ENCODE measurements at places on chromosomes 1 and 21.

- no peak for DNase-seq
These were observed 51.0 kb downstream of the KCNK2 start for GRCh38 chr1:215133532-215133931.

DNA sequence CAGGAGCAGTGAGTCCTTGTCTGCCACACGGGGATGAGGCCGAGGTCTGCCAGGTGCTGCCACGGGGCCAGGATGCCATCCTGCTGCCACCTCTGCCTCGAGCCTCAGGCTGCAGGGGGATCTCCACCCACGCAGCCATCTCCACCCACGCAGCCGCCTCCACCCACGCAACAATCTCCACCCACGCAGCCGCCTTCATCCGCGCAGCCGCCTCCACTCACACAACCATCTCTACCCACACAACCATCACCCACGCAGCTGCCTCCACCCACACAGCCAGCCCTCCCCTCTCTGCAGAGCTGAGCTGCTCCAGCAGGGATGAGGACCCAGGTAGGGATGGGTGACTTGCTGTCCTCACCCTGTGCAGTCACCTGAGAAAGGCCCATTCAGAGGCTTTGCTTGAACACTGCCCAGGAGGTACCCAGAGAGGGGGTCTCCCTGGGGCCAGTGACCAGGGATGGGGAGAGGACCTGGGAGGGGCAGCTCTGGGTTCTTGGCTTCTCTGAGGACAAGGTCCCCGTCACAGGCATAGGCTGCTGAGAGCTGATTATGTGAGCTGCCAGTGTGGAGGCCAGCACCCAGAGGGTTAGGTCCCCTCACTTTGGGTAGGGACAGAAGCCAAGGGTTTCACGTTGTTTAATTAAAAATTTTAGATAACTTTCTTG is 46.6 kb upstream of the TTC34 start:
- no peak for DNase-seq

DNA sequence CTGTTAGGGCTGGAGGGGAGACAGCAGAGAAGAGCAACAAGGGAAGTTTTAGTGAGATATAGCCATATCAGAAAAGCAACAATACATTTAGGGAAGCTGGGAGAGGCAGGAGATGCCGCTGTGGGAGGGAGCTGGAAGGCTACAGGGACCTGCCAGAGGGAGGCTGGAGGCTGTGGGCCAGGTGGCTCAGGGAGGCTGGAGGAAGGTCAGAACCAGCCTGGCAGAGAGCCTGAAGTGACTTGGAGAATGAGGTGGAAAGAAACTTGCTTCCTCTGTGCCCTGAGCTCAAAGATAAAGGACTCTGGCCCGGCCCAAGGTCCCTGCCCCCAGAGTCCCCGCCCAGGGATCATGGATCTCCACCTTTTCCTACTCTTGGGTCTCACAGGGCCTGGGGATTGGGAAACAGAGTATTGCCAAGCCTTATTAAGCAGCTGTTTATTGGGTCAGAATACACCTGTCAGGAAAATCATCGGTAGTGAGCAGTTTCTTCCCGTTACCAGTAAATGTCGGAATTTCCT is 85.9 kb downstream of the KIF26B start:
- no peak for DNase-seq

- no peak for DNase-seq
These were observed 32.5 kb upstream of the SSX2IP start for GRCh38 chr1:84722794-84723193.

DNA sequence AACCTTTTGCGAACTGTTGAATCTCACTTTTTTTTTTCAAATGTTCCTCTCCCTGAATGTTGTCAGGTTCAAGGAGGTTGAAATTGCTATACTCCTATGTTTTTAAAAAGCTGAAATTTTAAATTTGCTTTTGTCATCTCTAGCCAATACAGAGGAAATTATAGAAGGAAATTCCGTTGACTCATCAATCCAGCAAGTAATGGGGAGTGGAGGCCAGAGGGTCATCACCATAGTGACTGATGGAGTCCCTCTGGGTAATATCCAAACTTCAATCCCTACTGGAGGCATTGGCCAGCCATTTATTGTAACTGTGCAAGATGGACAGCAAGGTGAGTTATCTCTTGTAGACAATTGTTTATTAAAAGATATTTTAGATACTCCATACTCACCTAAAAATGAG is 36.3 kb downstream of the GABPB2 start:
- DNase-seq, result no peak
